Stimulated activated CD8-positive, alpha-beta memory T cell treated with anti-CD3 and anti-CD28 coated beads, Interleukin-7, amount 100 ng/mL, for 1 hour (primary cell): ENCODE measurements at places on chromosomes 12 and 14.

DNA sequence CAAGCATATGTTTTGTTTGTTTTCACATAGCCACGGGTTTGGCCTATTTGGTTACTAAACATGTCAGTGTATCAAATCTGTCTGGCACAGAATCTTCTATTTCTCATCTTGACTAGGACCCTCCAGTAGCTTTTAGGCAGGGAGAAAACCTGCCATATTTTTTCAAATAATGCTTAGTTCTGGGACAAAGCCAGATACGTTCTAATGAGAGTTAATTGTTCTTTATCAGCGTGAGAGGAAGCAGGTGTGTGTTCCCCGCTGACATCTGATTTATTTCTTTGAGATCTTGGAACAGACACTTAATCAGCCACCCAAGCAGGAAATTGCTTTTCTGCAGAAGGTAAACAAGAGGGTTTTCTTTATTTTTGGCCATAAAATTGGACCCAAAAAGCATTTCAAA is 54.8 kb downstream of the GOLGA5 start:
- no peak for DNase-seq

DNA sequence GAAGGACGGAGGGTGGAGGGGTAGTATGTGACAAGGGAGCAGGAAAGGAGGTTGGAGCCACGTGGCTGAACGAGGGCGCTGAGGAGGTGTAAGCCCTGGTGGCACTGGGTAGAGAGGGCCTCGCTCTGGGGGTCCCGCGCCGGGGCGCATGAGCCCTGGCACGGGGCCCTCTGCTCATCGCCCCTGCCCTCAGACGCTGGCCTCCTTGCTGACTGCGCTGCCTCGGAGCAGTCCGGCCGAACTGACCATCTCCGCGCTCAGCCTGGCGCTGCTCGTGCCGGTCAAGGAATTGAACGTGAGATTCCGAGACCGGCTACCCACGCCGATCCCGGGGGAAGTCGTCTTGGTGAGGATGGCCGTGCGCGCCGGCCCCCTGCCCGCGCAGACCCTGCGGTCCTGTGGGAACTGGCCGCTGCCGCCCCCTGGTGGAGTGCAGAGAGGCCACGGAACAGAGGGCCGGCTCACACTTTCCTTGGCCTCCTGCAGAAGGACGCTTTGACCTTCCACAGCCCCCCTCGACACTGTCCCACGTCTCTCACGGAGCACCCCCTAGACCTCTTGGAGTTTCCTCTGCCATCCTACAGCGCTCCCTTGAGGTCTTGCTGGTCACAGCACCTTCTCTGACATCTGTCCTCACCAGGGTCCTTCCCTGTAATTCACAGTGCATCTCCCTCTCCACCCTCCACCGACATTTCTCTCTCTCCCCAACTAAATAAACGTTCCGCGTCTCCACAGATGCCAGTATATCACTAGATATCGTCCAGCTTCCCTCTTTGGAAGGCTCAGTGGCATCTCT is 10.5 kb downstream of the ARHGEF25 start:
- peak; percentile 30 for DNase-seq

DNA sequence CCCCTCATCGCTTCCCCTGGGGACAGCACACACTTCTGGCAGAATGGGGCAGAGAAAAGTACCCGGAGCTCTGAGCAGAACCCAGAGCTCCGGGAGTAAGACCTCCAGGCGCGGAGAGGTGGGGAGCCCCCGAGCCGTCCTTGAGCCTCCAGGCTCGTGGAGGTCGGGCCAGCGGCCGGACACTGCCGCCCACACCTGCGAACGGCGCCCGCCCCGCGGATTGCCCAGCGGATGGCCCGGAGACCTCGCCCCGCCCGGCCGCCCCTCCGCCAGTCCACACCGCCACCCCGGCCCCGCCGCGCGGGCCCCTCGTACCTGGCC is 344 bp downstream of the SPTLC2 start:
- no peak for DNase-seq

DNA sequence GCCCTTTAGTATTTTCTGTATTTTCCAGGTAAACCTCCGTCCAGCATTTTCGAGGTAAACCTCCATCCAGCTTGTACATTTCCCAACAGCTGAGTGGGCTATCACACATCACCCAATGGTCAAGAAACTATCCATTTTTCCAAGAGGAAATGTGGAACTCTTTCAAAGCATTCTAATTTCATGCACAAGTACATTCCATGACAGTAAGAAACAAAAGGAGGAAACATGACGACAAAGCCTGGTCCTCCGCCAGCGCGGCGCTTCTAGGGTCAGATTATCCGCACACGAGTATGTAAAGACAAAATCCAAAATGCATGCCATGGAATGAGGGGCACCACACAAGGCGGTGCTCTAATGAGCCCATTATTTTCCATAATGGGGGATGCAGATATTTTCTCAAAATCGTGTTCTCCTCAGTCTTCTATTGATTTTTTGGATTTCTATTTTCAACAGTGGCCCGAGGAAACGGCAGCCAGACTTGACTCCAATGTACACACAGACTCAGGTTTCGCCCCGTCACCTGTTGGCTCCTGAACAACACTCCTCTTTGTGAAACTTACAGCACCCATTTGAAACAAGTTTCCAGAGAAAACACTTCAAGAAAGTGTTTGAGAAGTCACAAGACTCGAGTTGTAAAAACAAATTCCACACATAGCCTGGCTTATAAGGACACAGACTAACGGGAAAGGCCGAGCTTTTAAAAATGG is 107.4 kb downstream of the PRICKLE1 start:
- DNase-seq = no peak

- DNase-seq = no peak
Observed at GRCh38 chr14:51643140-51643539, 8.6 kb upstream of the FRMD6 start.

DNA sequence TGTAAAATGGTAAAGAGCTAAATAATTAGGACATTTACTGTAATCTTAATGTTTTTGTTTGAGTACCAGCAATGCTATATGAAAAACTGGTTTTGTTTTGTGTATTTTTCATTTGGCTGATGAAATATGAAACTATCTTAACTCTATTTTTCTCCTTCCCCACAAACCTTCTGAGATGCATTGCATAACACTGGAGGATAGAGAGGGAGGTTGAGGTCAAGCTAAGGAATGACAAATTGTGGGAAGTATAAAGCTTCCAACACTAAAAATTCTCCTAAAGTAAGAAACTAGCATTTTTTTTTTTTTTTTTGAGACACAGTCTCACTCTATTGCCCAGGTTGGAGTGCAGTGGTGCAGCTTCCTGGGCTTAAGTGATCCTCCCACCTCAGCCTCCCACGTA is 31.5 kb upstream of the SRP54 start:
- no peak for DNase-seq

DNA sequence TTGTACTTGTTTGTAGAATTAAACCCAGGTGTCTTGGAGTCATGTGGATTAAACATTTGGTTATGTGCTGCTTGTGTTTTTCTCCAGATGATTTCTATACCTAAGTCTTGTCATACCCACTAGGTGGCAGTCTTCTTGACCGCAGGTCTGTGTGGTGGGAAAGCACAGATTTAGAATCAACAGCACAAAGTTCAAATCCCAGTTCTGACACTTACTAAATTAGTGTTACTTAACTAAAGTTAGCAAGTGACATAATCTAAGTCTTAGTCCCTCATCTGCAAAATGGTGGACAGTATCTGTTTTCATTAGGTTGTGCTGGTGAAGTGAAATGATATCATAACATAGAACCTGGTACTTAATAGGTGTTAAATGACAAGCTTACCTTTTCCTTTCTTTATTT is 151.0 kb upstream of the ARHGAP5 start:
- DNase-seq = no peak

DNA sequence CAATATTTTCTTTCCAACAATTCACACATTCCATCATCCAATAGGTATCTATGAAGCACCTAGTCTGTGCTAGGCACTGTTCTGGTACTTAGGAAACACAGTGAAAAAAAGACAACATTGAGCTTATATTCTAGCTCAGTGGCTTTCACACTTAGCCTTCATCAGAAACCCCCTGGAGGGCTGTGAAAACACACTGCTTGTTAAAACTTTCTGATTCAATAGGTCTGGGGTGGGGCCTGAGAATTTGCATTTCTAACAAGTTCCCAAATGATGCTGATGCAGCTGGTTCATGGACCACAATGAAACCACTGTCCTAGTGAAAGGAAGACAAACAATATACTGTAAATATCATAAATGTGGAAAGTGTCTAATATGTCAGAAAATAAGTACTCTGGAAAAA is 5.9 kb downstream of the VTI1B start:
- no peak for DNase-seq

DNA sequence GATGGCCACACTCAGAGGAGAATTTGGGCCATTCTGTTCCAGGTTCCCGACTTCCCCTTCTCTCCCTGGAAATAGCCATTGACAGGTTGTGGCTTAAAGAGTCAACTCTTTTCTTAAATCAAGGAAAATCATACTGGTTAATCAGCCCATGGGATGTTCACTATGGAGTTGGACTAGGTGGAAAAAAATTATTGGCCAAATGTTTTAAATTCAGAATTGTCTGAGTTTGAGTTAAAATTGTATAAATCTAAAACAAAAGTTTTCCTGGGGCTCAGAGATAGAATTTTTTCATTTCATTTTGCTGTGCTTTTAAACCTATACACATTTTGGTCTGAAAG is 6.5 kb downstream of the ESRRB start:
- no peak for DNase-seq

- DNase-seq = no peak
Observed at GRCh38 chr12:124484526-124484953, 82.9 kb downstream of the NCOR2 start.

GRCh38 chr12:768434-768833 is 16.1 kb downstream of the WNK1 start:
- no peak for DNase-seq

DNA sequence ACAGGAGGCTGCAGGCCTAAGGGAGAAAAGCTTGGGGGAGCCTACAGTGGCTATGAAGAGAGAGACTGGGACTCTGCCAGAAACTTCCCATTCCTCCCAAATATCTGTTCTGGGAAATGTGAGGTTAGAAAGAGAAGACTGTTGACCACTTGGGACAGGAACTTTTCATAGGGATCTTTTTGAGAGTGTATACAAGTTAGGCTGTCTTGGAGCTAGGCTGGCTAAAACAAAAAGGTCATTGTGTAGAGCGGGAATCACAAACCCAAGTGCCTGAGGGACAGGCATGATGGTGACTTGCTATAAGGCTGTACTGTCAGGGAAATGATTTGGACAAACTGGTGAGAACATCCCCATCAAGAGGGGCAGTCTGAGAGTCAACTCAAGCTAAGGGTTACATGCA is 175.1 kb downstream of the GRIP1 start:
- no peak for DNase-seq

DNA sequence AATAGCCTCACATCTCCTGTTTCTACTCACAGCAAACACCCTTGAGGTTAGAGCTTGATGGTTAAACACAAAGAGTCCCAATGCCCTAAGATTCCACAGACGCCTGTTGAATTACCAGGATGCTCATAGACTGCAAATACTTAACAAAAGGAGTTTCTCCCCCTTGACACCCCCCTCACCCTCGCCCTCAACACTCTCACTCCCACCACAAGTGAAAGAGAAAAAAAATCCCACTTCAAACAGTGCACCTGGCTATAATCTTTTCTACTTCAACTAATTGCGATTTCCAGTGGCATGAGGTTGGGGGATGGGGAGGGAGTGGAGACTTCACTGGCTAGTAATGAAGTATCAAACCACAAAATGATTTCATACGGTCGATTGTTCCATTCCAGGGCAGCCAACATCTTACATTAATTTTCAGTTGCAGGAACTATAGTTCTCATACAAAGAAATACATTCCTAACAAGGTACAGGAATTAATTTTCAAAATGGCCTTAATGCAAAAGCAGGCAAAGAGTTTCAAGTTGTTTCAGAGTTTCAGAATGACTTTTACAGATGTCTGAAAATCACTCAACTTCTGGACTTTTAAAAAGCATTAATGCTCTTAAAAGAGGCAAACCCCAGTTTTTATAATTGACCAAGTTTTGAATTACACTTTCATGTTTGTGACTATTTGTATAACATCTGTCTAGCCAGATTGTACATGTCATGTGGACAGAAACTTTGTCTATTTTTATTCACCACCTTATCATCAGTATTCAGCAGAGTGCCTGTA is 390.7 kb downstream of the C12orf75 start:
- DNase-seq = no peak

DNA sequence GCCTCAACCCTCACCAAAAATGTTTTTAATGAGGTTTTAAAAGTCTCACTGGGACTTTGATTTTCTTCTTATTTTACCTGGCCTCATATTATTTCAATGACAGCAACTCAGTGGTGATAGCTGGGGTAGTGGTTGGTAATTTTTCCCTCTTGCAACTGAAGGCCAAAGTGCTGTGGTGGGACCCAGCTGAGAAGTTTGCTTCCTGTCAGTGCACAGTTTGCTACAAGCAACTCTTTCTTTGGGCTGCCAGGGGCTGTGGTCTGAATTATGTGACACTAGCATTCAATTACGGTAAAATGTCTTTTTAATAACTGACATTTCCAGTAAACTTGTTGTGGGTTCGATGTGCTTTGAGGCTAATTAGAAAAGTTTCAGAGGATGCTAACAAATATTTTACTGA is 65.3 kb downstream of the IFNG start:
- DNase-seq = no peak

DNA sequence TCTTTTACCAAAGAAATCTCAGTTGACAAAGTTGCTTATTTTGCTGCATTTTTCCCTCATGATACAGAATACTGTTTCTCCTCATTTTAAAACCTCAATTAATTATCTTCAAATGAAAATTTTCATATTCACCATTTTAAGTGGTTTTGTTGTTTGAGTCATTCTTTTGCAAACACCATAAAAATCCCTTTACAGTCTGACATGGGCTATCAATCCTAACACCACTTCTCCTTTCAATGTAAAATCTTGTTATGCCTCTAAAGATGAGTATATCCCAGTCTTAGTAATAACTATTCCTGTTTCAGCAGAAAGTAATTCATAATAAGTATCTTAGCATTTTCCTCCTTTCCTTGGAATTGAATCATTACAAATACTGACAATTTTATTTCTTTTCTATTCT is 192.2 kb downstream of the SYT1 start:
- DNase-seq = no peak

DNA sequence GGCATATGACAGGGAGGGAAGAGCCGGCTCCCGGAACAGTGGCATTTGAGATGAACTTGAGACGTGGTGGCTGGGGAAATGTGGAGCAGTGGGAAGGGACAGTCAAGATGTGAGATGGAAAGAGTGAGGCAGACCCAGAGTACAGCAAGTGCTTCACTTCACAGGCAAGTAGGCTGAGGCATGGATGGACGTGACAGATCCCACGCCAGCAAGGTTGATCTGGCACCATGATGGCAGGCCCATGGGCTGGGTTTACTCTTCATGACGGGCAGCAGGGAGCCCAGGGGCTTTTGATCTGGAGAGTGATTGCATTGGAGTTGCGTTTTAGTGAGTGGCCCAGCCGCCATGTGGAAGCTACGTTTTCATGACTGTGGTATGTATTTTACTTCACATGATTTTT is 17.9 kb upstream of the EML1 start:
- no peak for DNase-seq

GRCh38 chr14:24435998-24436354 is 6.2 kb downstream of the KHNYN start:
- DNase-seq = no peak

GRCh38 chr14:21219561-21220111 is 49.6 kb downstream of the HNRNPC start:
- DNase-seq = no peak
